PC-3 (cell line): ENCODE measurements at places on chromosomes 7 and 10.

- DNase-seq, result no peak
Observed at GRCh38 chr7:69633122-69633831, 35.0 kb downstream of the AUTS2 start.

GRCh38 chr10:47076949-47077361 lies 165.7 kb downstream of the PTPN20 start:
- no peak for DNase-seq

- no peak for DNase-seq
Observed at GRCh38 chr7:102028206-102028826, 210.9 kb downstream of the CUX1 start.

GRCh38 chr10:66281327-66281726 lies 644.5 kb upstream of the LRRTM3 start:
- DNase-seq, result no peak

GRCh38 chr7:63521-64021 lies 128.8 kb upstream of the FAM20C start:
- DNase-seq, result no peak

DNA sequence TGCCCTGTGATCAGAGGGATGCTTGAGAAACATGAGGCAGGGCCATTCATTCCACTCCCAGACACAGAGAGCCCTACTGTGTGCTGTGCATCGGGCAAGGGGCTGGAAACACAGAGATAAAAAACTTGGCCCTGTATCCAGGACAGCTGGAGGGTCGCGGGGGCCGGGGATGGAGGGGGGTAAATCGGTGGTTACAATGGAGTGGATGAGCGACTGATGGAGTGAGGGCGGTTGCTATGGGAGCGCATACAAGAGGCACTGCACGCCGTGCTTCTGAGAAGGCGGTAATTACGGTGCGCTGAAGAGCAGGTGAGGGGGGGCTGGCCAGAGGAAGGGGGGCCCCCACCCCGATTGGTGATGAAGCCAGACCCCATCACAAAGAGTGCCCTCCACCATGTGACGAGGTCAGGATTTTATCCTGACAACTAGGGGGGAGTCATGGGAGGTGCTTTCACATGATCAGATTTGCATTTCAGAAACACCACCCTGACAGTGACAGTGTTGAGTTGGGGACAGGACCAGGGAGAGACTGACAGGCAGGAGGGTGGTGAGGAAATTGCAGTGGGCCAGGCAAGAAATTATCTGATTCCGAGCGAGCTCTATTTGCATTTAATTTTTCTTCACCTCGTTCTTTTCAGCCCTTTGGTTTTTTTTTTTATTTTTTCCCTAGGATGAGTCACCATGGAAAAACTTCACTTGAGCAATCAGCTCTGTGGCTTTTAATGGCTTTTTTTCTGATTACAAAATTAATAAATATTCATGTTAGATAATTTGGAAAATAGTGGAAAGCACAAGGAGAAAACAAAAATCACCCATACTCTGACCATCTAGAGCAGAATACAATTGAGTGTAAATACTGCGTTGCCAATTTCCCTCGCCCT lies 7.8 kb downstream of the CPA5 start:
- DNase-seq, result peak; percentile 55

- peak; percentile 92 for DNase-seq
Observed at GRCh38 chr10:98269435-98269912, 1.5 kb upstream of the LOXL4 start.

GRCh38 chr10:92076722-92077121 lies 153.2 kb downstream of the BTAF1 start:
- peak; percentile 49 for DNase-seq

- DNase-seq, result no peak
Observed at GRCh38 chr7:2199528-2199927, 33.2 kb downstream of the MAD1L1 start.

GRCh38 chr7:41731493-41732435 lies 28.9 kb upstream of the INHBA start:
- peak; percentile 44 for DNase-seq

GRCh38 chr10:11601670-11602069 lies 9.8 kb downstream of the USP6NL start:
- no peak for DNase-seq

GRCh38 chr10:118506671-118507590 lies 88.5 kb downstream of the PRLHR start:
- no peak for DNase-seq

- DNase-seq, result peak; percentile 62
Observed at GRCh38 chr10:114541081-114541796, 116.8 kb downstream of the ABLIM1 start.

GRCh38 chr10:13998163-13998835 lies 332.4 kb downstream of the FRMD4A start:
- DNase-seq, result no peak

GRCh38 chr10:30813872-30814481 lies 184.4 kb upstream of the LYZL2 start:
- DNase-seq, result peak; percentile 58

DNA sequence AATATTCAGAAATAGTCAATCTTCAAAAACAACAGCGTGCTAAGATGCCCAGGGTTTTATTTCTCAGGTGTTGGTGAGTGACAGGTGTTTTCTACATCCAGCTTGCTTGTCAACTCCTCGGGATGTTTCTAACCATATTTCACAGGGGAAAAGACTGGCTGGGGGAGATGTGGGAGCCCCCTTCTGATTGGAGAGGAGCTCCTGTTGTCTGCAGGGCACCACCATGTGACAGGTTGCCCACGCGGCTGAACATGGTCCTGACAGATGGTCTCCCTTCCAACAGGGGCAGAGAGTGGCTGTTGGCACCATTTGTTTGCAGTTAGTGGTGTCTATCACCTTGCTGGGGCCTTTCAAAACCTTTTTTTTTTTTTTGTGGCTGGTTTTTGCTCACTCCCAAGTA lies 16.5 kb upstream of the GPR26 start:
- no peak for DNase-seq

GRCh38 chr7:155579565-155579964 lies 33.2 kb upstream of the CNPY1 start:
- no peak for DNase-seq

DNA sequence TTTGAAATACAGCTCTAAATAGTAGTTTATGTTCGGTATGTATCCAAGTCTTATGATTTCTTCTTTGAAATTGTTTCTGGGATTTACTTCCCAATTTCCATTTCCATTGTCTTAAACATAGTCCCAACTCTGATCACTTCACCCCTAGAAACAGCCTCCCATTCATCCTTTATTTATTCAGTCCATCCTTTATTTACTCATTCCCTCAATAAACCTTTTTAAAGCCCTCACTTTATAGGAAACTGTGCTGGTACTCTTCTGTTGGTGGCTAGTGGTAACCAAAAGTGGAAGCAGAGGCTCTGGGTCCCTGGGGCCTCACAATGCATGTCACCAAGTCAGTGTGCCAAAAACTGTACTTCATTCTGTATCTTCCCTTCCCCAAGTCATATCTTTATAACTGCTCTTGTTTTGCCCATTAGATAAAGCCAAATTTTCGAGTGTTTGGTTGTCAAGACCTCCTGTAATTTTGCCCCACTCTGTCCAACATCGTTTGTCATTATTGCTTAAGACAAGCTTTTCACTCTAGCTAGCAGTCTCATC lies 3.9 kb upstream of the EPC1 start:
- peak; percentile 42 for DNase-seq

- DNase-seq, result no peak
Observed at GRCh38 chr7:31669461-31669860, 17.6 kb upstream of the PPP1R17 start.

- DNase-seq, result no peak
Observed at GRCh38 chr10:4653160-4653559, 172.8 kb upstream of the AKR1E2 start.
